Activated B cell treated with CpG ODN at 0.5 μM for 24 hours (primary cell): ENCODE measurements at places on chromosomes 11 and 22. TPM values are rescaled to one million over a fixed set of nuclear protein-coding genes. Genes with fewer than 3 reads are reported as not detected.

Gene SULT4A1
- total RNA-seq: not detected in 2 replicates

Gene DSCAML1
- 1.5 and 3.6 TPM in 2 replicates for total RNA-seq

Gene LRRC4C
- not detected in 2 replicates for total RNA-seq

DNA sequence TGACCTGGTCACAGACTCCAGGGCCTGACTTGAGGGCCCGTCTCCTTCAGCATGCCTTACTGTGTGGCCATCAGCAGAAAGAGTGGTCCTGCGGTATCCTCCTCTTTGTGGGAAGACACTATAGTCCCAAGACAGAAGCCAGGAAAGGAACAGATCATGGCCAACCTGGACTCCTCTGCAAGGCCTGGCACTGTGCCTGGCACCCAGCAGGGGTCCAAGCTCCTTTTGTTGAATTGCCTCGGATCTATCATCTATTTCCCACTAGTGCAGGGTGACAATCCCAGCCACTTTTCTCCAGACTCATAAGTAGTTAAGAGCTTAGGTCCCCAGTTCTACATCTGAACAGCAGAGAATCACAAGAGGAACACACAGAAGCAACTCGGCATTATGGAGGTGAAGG, 27.0 kb downstream of the DSCAML1 start:
- no peak overlapping the region for H3K4me3 ChIP-seq
- no peak overlapping the region for H3K27ac ChIP-seq
- no peak for DNase-seq
- no peaks in the 10 kb centered on the region for H3K4me1 ChIP-seq
